Central memory CD8-positive, alpha-beta T cell (primary cell): ENCODE measurements at places on chromosomes 4 and X.

GRCh38 chrX:9357518-9358114 is 107.2 kb upstream of the TBL1X start:
- no peak overlapping the region for H3K27ac ChIP-seq
- DNase-seq = no peak
- H3K4me3 ChIP-seq = no peak overlapping the region
- H3K4me1 ChIP-seq = peaks cover 32% of the 10 kb centered on the region

- no peak overlapping the region for H3K4me3 ChIP-seq
- H3K36me3 ChIP-seq = no peaks in the 10 kb centered on the region
Measured at GRCh38 chr4:78138252-78138651, 81.1 kb downstream of the FRAS1 start.

GRCh38 chr4:74223801-74224200 is 65.9 kb downstream of the MTHFD2L start:
- no peaks in the 10 kb centered on the region for H3K27me3 ChIP-seq
- H3K36me3 ChIP-seq = no peaks in the 10 kb centered on the region
- no peak for DNase-seq
- H3K4me3 ChIP-seq = no peak overlapping the region
- no peaks in the 10 kb centered on the region for H3K4me1 ChIP-seq

GRCh38 chr4:100949350-100949935 is 397.9 kb downstream of the PPP3CA start:
- no peak for DNase-seq
- H3K4me3 ChIP-seq = no peak overlapping the region
- no peak overlapping the region for H3K27ac ChIP-seq

- peaks cover 16% of the 10 kb centered on the region for H3K27me3 ChIP-seq
- no peaks in the 10 kb centered on the region for H3K4me1 ChIP-seq
- DNase-seq = no peak
- H3K4me3 ChIP-seq = no peak overlapping the region
- H3K36me3 ChIP-seq = peaks cover 3% of the 10 kb centered on the region
Measured at GRCh38 chrX:3529466-3530010, 183.1 kb upstream of the MXRA5 start.

- no peaks in the 10 kb centered on the region for H3K36me3 ChIP-seq
- no peaks in the 10 kb centered on the region for H3K27me3 ChIP-seq
- no peak overlapping the region for H3K4me3 ChIP-seq
- DNase-seq = no peak
- no peaks in the 10 kb centered on the region for H3K4me1 ChIP-seq
Measured at GRCh38 chrX:114841051-114841450, 176.4 kb downstream of the IL13RA2 start.

GRCh38 chr4:114257501-114257900 is 278.1 kb upstream of the ARSJ start:
- H3K4me1 ChIP-seq = no peaks in the 10 kb centered on the region
- H3K36me3 ChIP-seq = no peaks in the 10 kb centered on the region
- DNase-seq = no peak
- H3K27ac ChIP-seq = no peak overlapping the region
- H3K27me3 ChIP-seq = no peaks in the 10 kb centered on the region

GRCh38 chr4:151659601-151660364 is 101.0 kb downstream of the GATB start:
- peaks cover 10% of the 10 kb centered on the region for H3K27me3 ChIP-seq
- no peaks in the 10 kb centered on the region for H3K4me1 ChIP-seq
- no peak overlapping the region for H3K4me3 ChIP-seq

DNA sequence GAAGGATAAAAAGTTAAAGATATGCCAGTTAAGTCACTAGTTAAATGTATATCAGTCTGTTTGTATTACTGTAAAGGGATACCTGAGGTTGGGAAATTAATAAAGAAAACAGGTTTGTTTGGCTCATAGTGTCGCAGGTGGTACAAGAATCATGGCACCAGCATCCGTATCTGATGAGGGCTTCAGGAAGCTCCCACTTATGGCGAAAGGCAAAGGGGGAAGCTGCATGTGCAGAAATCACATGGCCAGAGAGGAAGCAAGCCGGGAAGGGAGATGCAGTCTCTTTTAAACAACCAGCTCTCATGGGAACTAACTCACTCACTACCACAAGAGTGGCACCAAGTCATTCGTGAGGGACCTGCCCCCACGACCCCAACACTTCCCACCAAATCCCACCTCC is 91.9 kb upstream of the SH3RF1 start:
- no peaks in the 10 kb centered on the region for H3K36me3 ChIP-seq
- H3K4me3 ChIP-seq = no peak overlapping the region
- DNase-seq = no peak
- H3K4me1 ChIP-seq = no peaks in the 10 kb centered on the region

DNA sequence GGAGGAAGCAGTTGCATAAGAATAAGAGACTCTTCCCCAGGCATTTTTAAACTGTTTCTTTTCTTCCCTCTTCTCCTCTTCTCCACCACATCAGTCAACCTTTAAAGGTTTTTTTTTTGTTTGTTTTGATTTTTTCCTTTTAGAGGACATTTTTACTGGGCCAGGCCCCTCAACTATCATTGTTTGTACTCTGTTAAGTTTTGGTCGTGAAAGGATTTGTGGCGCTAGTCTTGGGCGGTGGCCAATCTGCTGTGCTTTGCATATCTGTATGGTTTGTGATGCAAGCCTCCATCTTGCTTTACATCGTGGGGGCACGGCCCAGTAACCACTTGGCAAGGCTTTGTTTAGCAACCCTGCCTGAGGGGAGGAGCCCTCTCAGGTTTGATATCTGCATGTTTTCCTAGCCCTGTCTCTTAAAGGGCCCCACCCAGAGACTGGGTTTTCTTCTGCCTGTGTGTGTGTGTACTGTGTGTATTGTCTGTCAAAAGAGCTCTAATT is 101.9 kb upstream of the SLITRK2 start:
- no peaks in the 10 kb centered on the region for H3K4me1 ChIP-seq
- H3K27me3 ChIP-seq = no peaks in the 10 kb centered on the region
- no peaks in the 10 kb centered on the region for H3K36me3 ChIP-seq
